DMS153 (cell line): ENCODE measurements at places on chromosomes 2 and 18.
A peak's percentile ranks its signal among the peaks of the same experiment; 100 is the strongest.

DNA sequence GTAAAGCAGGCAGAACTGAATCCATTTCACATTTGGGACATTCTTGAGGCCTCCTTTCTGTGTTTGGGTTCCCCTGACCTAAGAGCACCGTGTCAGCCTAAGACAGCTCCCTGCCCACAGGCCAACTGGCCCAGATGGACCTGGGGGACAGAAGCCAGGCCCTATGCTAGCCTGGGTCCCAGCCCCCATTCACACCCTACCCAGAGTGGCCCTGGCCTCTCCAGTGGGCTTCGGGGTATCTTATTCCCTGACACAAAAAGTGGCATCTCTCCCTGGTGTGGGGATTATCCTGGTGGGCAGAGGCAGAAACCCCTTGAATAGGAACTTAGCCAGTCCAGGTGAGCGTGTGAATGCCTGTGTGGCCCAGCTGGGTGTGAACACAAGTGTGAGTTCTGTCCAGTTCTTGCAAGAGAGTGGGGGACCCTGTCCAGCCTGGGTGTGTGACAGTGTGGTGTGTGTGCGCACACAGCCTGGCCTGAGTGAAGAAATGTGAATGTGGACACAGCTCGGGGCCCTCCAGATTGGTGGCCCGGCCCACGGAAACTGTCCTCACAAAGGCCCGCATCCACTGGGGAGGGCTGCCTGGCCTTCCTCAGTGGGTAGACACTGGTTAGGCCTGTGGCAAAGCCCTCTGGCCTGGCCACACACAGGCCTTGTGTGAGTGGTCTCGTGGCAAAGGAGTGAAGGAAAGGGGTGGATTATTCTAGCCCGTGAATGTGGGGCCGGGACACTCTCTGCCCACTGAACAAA is 63.0 kb upstream of the HAAO start:
- no peak for DNase-seq

- no peak for DNase-seq
These were observed 150.4 kb upstream of the SLC1A4 start for GRCh38 chr2:64838817-64839216.

- DNase-seq, result no peak
These were observed 1.5 kb downstream of the AP1S3 start for GRCh38 chr2:223835701-223836532.

GRCh38 chr18:35775887-35776286 is 194.3 kb downstream of the GALNT1 start:
- no peak for DNase-seq

DNA sequence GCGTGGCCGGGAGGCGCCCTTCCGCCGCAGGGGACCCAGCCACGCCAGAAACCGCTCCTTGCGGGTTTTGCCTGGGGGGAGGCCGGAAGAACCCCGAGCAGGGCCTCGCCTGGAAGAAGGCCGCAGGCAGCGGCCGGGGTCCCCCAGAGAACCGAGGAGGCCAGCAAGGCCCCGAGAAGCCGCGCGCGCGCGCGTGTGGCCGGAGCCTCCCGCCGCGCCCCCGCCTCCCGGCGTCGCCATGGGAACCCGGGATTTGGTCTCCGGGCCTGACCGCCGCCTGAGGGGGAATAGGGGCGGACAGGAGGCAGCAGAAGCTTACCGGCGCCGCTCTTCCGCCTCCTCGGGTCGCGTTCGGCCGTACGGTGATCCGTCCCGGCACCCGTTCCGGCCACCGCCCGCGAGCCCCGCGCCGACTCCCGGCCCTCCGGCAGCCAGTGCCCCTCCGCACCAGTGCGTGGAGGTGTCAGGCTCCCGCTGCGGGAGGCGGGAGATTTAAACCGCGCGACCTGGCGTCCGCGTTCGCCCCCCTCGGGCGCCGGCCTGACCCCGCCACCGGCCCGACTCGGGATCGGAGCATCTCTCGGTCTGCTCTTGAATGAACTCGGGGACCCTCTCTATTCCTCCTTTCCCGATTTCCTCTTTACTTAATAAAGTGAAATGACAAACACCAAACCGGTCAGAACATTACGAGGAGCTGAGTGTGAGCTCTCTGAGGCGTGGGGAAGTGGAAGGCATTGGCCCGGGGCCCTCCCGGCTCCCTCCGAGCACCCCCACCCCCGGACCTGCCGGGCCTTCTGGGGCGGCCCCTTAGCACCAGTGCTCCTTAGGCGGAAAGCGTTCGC is at the start of gene ICA1L:
Gene ICA1L, minus strand, starts transcription at position 467 of the 842 bp plus-strand sequence. CDS start 42,757 bp downstream, outside the sequence.
- peak; percentile 59 for DNase-seq

DNA sequence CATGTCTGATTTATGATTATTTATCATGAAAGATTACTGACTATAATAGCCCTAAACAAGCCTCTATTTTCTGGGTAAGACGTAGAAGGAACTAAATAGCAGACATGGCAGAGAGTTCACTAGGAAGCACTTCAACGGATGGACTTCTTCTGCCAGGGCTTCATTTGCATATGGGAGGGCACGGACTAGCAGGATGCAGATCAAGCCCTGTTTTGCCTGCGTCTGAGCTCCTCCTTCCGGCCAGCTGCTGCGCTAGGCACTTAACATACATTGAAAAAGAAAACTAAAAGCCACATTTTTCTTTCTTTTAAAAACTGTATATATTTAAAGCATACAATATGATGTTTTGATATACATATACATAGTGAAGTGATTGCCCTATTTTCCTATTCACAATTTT is 340.0 kb upstream of the MEX3C start:
- DNase-seq, result peak; percentile 15

- no peak for DNase-seq
These were observed 19.8 kb downstream of the PARD6G start for GRCh38 chr18:80227472-80227871.

DNA sequence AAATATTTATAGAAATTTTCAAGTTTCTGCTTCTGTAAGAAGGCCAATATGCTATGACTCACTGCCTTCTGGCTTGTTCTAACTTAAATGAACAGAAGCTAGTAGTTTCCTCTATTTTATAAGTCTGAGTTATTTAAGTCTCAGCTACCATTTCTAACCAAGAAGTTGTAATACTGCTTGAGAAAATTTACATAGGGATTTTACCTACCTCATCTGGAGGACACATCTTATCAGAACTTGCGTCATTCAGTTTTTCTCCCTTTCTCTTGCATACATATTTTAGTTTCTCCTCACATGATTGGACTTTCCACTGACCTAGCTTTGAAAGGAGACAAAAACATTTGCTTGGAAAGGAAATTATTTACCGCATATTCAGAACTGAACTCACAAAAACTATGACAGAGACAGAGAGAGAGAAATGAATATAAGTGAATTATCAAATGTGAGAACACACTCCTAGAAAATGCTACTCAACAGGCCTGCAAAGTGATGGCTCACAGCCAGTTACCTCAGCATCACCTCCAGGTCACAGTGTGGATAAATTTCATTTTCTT is 81.1 kb upstream of the CD302 start:
- DNase-seq, result no peak

GRCh38 chr2:202885190-202885589 is 13.6 kb upstream of the ICA1L start:
- no peak for DNase-seq

- no peak for DNase-seq
These were observed 16.2 kb downstream of the TOGARAM2 start for GRCh38 chr2:28997237-28997846.

DNA sequence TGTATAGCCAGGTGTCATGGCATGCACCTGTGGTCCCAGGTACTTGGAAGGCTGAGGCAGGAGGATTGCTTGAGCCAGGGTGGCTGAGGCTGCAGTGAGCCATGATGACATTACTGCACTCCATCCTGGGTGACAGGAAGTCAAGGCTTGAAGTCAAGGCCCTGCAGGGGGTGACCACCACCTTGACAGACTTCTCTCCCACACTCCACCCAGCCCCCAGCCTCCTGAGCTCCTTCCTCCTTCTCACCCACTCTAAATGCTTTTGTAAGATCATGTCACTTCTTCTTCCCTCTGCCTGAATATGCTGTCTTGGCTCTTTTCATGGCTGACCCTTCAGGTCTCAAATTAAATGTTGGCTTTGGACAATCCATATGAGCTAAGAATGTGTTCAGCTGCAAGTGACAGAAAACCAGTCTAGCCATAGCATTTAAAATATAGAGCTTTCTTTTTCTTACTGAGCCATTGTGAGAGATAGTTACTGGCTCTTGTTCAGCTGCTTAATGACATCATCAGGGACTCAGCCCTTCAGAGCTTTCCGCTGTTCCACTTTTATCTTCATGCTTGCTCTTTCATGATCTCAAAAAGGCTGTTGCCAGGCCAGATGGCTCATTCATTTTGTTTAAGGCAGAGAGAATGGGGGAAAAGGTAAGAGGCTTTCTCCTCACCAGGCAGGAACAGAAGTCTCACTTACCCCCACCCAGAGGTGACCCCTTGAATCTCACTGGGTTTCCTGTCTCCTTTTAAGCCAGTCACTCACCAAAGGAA is 36.7 kb upstream of the TTC39C start:
- no peak for DNase-seq

GRCh38 chr2:221397187-221397586 is 174.9 kb downstream of the EPHA4 start:
- DNase-seq, result peak; percentile 29

DNA sequence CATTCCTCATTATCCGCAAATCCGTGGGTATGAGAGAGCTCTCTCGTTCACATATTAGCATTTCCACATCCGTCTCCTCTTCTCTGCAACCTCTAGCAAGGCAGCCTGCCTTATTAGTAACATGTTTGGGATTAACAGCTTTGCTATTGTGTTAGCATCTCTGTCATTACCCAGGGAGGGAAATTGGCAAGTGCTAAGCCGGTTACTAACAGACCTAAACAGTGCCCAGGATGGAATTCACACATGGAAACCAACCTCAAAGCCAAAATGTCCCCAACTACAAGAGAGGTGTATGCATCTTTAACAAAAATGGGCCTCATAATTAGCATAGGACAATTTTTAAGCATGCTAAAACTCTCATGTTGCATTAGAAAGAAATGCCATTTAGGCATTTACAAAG is 309.0 kb upstream of the MEIS1 start:
- no peak for DNase-seq

- no peak for DNase-seq
These were observed 546 bp downstream of the CHPF start for GRCh38 chr2:219542931-219543595.

- DNase-seq, result no peak
These were observed 119.3 kb upstream of the SIX2 start for GRCh38 chr2:45128580-45128997.

DNA sequence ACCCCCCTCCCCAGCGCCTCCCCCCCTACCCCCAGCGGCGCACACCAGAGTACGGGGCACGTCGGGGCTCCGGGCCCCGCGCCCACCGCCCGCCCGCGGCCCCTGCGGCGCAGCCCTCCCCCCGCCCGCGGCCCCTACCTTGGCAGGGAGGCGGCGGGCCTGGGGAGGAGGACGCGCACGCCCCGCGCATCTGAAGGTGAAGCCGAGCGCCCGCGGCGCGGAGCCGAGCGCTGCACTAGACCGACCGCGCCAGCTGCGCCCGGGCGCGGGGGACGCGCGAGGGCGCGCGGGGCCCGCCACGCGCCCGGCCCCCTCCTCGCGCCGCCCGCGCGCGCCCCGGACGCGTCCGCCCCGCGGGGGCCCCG is at the start of gene ZNF516:
Gene ZNF516, minus strand, starts transcription at position 237 of the 365 bp plus-strand sequence. CDS start 52,188 bp downstream, outside the sequence.
- DNase-seq, result no peak

DNA sequence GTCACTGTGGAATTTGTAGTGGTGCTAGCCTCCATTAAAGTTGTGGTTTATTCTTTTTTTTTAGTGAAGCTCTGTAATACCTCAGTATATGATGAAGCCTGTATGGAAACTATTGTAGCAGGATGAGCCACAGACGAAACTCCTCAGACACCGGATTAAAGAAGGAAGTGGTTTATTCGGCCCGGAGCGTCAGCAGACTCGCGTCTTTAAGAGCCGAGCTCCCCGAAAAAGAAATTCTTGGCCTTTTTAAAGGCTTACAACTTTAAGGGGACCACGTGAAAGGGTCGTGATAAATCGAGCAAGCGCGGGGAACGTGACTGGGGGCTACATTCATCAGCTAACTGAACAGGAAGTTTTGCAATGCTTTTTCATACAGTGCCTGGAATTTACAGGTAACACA is 8.1 kb upstream of the CCL20 start:
- DNase-seq, result no peak

- no peak for DNase-seq
These were observed 649.5 kb upstream of the ZNF804A start for GRCh38 chr2:183948861-183949260.

GRCh38 chr2:29013057-29013780 is 32.1 kb downstream of the TOGARAM2 start:
- no peak for DNase-seq

GRCh38 chr18:56900195-56901094 is 246.4 kb upstream of the BOD1L2 start:
- DNase-seq, result no peak

GRCh38 chr2:203745267-203745666 is 38.8 kb downstream of the CD28 start:
- DNase-seq, result no peak

DNA sequence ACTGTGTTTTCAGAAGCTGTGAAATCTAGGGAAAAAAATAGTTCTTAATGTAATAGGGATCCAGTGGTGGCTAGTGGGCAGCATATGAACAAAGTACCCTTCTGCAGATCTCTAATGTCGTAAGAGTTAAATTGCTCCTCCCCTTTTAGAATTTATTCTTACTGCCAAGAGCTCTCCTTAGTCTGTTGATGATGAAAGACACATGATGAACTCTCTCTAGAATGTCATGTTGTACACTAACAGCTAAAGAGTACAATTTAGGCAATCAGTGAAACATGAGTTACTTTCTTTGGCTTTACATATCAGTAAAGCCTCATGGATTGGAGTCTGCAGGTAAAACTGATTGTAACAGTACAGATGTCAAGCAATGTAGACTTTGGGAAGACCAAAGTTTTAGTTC is 84.2 kb downstream of the SLC39A10 start:
- DNase-seq, result no peak
